Left renal pelvis (tissue), 4 donors: ENCODE measurements at places on chromosomes 11 and 22.

DNA sequence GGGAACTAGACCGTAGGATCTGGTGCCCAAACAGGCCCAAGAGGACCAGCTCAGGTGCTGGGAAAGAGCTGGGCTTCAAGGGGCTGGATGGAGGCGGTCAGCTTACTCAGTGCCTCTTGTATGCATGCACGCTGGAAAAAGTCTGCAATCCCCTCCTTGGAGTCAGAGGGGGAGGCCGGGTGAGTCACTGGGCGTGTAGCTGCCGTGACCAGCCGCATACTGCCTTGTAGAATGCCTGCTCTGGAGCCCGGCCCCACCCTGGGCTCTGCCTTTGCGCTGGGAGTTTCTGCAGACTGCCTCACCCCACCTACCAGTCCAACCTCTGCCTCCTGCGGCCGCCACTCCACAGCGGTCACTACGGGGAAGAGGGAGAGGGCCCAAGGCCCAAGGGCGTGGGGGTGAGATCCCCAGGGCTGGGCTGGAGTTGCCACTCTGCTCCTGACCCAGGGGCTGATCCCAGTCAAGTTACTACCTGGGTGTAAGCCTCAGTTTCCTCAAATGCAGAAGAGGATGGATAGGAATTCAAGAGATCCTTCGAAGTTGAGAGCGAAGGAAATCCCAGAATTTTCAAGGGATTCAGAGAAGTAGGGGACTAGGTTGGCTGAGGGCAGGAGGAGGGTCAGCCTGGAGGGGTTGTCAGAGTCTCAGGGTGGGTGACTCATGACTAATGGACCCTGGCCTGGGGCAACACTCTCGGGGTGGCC lies 4.2 kb downstream of the MRGPRF start:
- DNase-seq = no peak

GRCh38 chr22:38257181-38257580 lies 15.6 kb downstream of the TMEM184B start:
- no peak for DNase-seq

- DNase-seq = no peak
Observed at GRCh38 chr22:44395118-44396005, 82.6 kb upstream of the SHISAL1 start.

- DNase-seq = no peak
Observed at GRCh38 chr11:134060316-134060715, 8.6 kb upstream of the JAM3 start.

GRCh38 chr11:128914216-128915148 lies 23.3 kb downstream of the KCNJ5 start:
- no peak for DNase-seq

- no peak for DNase-seq
Observed at GRCh38 chr11:68934666-68935065, 31.0 kb downstream of the IGHMBP2 start.

GRCh38 chr11:109945626-109946321 lies 147.4 kb upstream of the ZC3H12C start:
- no peak for DNase-seq

GRCh38 chr22:27749597-27750225 lies 51.8 kb downstream of the MN1 start:
- no peak for DNase-seq

DNA sequence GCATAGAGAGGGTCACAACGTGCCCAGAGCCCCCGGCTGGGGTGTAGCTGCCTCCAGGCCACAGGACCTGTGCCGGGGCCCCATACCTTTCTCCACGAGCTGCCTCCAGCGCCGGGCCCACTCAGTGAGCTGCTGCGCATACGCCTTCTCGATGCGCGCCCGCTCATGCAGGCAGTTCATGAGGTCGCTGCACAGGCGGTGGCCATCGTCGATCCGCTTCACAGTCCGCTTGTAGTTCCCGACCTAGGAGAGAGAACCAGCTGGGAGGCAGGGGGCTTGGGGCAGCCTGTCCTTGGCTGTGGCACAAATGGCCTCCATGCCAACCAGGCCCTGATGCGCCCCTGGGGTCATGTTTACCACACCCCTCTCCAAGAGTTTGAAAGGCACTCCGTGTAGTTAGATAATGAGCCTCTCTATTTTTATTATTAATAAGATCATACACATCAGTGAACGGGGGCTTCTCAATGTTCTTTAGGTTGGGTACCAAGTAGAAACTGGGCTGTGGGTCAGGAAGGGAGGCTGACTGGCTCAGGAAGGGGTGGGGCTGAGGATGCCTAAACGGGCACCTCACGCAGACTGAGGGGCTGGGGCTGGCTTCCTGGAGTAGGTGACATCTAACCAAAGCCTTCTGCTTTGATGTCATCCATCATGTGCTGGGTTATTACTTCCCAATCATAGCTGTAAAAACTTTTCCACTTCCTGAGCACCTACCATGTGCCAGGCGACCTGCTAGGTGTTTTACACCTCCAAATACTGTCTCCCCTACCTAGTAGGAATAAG lies 36.5 kb upstream of the ARFGAP3 start:
- no peak for DNase-seq
